Activated naive CD4-positive, alpha-beta T cell (primary cell): ENCODE measurements at places on chromosomes 2 and 18.

DNA sequence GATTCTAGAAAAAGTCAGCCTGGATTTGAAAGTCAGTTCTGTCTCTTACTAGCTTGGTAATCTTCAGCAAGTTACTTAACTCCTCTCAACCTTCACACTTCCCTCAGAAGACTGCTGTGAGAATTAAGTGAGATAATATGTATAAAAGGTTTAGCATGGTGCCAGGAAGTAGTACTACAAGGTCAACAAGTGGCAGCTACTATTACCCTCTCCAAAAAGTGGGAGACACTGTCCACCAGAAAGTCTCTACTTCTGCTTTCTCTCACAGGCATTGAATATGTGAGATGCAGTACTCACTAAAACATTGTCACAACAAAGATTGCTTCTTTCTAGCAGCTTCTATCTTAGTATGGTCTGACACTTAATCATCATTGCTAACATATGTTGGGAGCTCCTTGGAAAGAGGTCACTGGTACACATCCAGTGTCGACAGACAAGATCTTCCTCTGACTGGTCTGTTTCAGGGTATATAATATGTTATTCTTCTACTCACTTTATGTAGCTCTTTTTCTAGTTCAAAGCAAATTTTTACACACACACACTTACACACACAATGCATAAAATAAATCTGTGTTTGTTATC, 47.9 kb downstream of the DOCK10 start:
- DNase-seq, result no peak

DNA sequence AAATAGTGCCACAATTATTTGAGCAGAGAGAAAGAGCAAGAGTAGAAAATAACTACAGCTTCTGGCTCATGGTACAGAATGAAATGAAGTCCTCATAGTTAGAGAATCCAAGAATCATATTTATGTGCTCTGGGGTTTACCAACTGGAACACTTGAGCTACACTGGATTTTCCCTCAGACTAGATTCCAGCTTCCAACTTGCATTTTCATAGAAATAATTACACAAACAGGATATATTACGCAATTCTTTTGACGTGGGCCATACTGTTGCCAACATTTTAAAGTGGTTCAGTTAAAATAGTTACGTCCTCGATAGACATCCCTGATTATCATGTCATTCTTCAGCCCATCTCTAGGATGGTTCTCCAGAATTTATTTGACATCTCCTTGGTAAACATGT, 129.2 kb downstream of the ETAA1 start:
- DNase-seq, result no peak

DNA sequence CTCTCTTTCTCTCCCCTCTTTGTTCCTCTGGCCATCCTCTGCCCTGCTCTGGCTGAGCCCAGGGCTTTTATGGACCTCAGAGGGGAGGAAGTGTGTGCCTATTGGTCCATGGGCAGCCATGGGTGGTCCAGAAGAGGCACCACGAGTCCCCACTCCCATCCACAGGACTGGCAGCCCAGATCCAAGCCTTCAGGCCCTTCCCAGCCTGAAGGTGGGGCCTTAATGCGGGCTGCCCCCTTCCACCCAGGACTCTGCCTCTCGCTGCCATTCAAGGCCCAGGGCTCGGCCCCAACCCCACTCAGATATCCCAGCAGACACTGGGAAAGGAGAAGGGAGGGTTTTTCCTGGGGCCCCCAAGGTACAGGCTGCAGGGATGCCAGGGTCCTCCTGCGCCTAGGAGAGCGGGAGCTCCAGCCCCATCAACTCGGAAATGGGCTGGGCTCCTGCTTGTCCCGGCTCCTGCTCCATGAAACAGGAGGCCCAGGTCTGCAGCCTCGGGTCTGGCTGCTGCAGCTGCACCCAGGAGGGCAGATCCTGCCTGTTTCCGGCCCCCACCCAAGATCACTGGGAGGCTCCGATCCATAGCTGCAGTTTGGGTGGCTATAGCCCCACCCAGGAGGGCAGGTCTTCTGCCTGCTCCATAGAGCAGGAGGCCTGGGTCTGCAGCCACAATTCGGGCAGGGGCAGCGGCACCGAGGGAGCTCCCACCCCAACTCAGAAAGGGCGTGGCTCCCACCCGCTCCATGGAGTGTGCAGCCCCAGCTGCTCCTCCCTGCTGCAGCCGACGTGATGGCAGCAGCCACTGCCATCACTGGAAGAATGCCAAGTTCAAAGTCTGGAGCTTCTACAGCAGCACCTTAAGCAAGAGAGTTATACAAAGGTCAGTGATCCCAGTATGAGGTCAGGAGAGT, 116.6 kb upstream of the RBBP8 start:
- no peak for DNase-seq

DNA sequence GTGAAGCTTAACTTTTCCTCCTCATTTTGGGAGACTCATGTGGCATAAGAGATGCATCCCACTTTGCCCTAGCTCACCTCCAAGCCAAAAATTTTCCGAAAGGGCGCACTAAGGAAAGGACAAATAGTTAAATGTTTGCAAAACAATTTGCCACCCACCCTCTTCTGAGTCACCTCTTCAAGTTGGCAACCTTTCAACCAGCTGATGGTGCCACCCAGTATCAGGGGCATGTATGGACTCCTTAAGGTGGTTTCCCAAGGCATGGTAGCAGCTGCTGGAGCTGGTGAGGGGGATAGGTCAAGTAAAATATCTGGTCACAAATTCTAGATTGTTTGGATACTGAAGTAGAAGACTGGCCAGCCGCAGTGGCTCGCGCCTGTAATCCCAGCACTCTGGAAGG, 17.2 kb upstream of the ITGAV start:
- DNase-seq, result no peak

GRCh38 chr18:55988537-55988936, 400.5 kb upstream of the TCF4 start:
- DNase-seq, result no peak

DNA sequence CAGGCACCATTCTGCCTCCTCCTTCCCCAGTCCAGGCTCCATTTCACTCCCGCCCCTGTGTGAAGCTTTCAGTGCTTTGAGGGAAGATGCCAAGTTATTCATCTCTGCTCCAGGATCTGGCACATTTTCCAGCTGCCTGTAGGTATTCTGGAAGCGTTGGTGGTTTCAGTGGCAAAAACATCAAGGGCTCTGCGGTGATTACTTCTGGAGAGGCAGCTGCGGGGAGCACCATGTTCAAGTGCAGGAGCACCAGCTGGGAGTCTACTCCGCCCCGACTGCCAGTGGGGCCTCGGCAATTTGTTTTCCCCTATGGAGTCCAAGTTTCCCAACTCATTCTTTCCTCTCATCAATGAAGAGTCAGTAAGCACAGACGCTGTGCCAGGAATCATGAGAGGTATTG, 211.7 kb downstream of the CLIP4 start:
- no peak for DNase-seq
